ENCODE measurements at places on chromosomes 7 and 10.

DNA sequence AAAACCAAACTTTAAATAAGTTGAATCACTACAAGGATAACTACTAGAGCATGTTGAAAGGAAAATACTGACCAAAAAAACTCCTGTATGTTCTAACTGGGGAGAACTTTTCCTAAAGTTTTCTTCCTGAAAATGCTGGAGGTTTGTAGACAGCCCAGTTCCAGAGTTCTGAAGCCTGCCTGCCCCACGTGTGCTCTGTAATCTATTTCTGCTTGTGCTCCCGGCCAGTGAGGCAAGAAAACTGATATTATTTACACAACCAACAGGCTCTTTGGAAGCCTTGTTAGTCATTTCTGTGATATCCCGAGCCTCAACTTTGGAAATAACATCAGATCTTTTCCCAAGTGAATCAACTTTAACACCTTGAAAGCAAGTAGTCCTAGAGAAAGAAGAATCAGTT lies 46.7 kb downstream of the ZFAND4 start:
- DNase-seq = no peak

GRCh38 chr10:69948261-69948660 lies 104.4 kb upstream of the MACROH2A2 start:
- DNase-seq = no peak

DNA sequence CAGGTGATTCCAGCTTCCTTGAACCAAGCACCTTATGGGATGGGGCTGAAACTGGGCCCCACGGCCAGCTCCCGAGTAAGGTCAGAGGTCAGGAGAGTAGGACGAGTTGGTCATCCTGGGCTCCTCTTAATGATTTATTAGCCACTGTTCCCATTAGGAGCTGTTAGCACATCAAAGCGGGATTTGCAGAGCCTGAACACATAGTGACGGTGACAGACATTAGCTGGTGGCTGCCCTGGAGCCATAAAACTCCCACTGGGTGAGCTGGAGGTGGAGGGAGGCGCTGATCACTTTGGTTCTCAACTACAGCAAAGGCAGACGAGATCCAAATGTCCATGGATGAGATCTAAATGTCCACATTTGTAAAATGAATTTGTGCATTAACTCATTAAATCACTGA lies 48.1 kb downstream of the COL13A1 start:
- no peak for DNase-seq

DNA sequence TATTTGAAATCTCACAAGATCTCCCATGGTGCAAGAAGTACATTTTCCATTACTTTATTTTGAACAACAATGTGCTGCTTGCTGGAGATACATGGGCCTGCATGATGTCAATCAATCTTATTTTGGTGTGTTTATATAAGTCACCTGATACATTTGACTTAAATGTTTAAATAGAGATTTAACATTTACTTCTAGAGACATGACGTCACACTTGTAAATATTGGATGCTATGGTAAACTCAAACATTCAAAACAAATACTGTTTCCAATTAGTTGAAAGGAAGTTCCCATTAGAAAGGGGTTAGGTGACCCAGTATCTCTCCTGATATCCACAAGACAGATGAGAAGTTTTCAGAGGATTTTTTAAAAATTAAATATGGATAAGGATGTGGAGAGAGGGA lies 214.5 kb downstream of the NSUN6 start:
- peak; percentile 11 for DNase-seq
